Fibroblast of skin of abdomen (primary cell): ENCODE measurements at places on chromosomes 5 and 9.
A peak's percentile ranks its signal among the peaks of the same experiment; 100 is the strongest.

- no peak for DNase-seq
Observed at GRCh38 chr9:14520341-14520740, 172.9 kb downstream of the ZDHHC21 start.

GRCh38 chr9:121210536-121210935, 8.9 kb upstream of the RAB14 start:
- DNase-seq, result no peak

GRCh38 chr5:2985718-2986117, 234.2 kb upstream of the IRX2 start:
- no peak for DNase-seq

GRCh38 chr9:89845862-89846261, 241.1 kb downstream of the GADD45G start:
- no peak for DNase-seq

DNA sequence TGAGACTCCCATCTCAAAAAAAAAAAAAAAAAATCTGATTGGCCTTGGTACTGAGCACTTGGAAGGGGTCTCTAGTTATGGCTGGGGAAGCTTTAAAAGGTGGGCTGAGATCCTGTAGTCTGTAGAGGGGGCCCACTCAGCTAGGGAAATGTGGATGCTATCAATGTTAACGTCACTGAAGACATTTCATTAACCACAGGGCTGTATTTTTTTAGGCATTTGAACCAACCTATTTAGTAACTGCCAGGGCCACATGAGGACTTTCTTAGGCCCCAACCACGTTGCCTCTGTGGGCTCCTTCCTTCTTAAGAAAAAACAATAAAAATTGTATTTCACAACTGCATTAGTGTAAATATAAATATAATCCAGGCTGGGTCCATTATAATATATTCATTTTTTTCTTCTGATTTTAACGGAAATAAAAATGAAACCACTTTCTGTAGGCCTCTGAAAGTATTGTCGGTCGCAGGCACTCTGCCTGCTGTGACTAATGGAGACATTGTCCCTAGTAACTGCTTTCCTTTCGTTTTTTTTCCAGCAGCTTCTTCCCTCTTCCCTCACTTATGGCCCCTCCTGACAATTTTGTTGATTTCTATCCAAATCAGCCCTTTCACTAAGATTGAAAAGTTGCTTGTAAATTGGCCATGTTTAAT, 71.6 kb downstream of the GCNT1 start:
- no peak for DNase-seq

DNA sequence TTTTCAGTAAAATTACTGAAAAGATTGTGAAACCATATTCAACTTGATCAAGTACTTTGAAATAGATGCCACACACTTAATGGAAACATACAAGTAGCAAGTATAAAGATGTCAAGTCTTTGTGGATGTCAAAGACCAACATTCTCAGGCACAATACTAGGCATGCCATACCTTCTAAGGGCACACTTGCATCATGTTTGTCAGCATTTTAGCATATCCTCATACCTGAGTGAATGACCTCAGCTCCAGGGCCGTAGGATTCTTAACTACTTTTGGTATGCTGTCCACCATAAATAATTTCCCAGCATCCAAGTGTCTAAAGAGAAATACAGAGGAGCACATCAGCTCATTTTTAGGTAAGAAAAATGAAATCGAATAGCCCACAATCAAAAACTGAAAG, 86.4 kb downstream of the FREM1 start:
- no peak for DNase-seq

DNA sequence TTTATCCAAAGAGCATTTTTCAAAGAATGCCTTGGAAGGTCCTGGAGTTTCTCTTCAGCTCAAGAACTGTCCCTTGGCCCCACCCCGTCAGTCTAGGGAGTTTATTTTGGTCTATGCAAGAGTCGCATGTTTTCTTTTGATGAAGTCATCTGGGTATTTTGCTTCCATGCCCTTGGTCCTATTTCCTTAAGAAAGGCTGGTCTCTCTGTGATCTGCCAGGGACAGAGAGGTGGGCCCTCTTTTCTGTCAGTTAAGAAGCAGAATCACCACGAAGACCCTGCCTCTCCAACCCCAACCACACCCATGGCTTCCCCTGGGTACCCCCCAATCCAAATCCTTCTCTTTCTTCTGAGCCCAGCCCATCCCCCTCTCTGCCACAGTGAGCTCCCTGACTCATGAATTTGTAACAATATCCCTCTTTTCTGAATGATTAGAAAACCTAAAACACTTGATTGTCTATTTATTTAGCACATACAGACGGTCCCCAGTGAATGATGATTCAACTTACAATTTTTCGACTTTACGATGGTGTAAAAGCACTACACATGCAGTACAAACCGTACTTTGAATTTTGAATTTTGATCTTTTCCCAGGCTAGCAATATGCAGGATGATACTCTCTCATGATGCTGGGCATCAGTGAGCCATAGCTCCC, 163.5 kb upstream of the ADRA1B start:
- DNase-seq, result no peak

DNA sequence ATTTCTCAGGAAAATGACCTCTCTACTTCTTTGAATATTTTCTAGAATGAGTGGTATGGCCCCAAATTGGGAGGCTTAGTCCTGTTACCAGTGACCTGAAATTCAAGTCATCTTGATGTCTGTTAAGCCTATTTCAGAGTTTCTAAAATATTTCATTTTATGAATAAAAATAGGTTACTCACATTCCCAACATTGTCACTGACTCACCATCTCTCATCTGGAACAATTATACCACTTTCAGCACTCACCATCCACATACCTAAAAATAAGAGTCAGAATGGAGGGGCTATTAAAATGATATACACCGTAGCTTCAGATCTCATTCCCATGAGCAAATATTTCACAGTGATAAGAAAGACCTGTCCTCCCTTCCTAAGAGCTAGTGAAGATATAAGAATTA, 71.8 kb downstream of the KIAA1958 start:
- peak; percentile 84 for DNase-seq

GRCh38 chr5:124537107-124537506, 209.3 kb downstream of the ZNF608 start:
- no peak for DNase-seq

DNA sequence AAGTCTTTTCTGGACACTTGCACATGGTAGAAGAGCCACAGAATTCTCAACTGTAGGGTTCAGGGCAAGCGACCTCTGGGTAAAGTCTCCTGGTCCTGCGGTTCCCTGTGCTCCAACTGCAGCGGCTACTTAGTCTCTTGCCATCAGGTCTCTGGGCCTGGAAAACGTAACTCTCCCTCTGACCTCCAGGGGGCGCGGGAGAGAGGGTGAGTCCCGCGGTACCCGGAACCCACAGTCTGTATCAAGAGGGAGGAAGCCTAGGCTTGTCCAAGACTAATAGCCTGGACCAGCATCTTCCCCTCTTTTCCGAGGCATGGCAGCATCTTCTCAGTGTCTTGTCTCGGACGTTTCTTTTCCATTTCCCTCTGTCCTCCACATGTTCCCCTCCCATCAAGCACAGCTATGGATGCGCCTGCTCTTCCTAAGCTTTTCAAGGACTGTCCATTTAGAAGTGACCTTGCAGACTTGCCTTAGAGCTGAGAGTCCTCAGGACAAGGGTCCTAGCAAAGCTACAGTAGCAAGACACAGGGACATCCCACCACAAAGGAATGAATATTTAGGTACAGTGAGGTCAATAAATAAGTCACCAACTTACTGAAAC, 59.3 kb downstream of the FSTL4 start:
- DNase-seq, result peak; percentile 31

GRCh38 chr5:83871533-83872395, 151.1 kb upstream of the HAPLN1 start:
- no peak for DNase-seq

GRCh38 chr5:31232273-31232888, 38.9 kb downstream of the CDH6 start:
- DNase-seq, result peak; percentile 64

GRCh38 chr9:38437193-38437823, 13.1 kb upstream of the IGFBPL1 start:
- DNase-seq, result peak; percentile 69

- no peak for DNase-seq
Observed at GRCh38 chr5:64149857-64150521, 15.7 kb upstream of the RNF180 start.
